ENCODE measurements at places on chromosomes 12 and 14.

DNA sequence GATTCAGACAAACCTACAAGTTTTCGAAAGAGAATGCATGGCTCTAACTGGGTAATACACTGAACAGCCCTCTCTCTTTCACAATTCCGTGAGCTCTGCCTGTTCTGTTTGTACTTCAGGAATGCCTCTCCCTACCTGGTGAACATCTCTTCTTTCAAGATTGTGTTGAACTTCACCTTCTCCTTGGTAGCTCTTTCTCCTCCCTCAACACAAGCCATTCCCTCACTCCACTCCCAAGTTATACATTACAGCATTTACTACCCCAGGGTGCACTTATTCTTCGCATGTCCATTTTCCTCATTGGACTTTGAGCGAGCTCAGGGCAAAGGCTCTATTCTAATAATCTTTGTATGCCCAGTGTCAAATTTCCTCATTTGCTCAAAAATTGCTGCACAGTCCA lies 28.3 kb downstream of the NRDE2 start:
- no peak for DNase-seq
- H3K27ac ChIP-seq = no peak overlapping the region
- peaks cover 23% of the 10 kb centered on the region for H3K36me3 ChIP-seq

DNA sequence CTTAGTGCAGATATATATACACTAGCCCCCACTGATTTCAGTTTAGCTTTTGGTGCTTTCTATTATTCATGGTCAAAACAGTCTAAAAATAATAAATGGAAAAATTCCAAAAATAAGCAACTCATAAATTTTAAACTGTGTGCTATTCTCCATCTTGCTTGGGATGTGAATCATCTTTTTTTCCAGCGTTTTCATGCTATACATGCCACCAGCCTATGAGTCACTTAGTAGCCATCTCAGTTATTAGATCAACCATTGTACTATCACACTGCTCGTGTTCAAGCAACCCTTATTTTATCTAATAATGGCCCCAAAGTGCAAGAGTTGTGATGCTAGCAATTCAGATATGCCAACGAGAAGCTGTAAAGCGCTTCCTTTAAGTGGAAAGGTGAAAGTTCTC lies 73.9 kb upstream of the KRR1 start:
- no peak overlapping the region for H3K27ac ChIP-seq
- no peak for DNase-seq
- H3K36me3 ChIP-seq = peaks cover 6% of the 10 kb centered on the region
- peaks cover 43% of the 10 kb centered on the region for H3K27me3 ChIP-seq

- peaks cover 44% of the 10 kb centered on the region for H3K4me1 ChIP-seq
- peak overlapping the region; percentile 61 for H3K27ac ChIP-seq
- no peaks in the 10 kb centered on the region for H3K36me3 ChIP-seq
- no peak for DNase-seq
These were observed 7.0 kb upstream of the TINF2 start for GRCh38 chr14:24249230-24250021.

DNA sequence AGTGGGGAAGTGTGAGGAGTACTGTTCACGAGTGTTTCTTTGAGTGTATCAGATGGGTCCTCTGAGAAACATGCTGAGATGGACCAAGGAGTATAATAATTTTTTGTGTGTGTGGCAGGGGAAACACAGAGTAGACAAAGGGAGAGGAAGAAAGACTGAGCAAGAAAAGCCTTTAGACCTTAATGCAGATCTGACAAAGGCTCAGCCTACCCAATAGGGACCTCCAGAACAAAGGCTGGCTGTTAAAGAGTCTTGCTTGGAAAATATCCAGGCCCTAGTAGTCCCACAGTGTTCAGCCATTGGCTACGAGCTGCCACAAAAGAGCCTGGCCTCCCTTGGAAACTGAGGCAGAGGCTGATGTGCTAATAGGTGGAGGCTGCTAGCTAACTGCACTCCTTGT lies 13.5 kb downstream of the COQ5 start:
- H3K4me3 ChIP-seq = no peak overlapping the region
- H3K27me3 ChIP-seq = no peaks in the 10 kb centered on the region
- peaks cover 8% of the 10 kb centered on the region for H3K36me3 ChIP-seq

Data from activated T-cell treated with anti-CD3 and anti-CD28 coated beads, Interleukin-2, amount 50 U/mL, for 72 hours (primary cell).